ENCODE measurements at places on chromosomes 13 and 19. TPM values are rescaled to one million over a fixed set of nuclear protein-coding genes. Genes with fewer than 3 reads are reported as not detected.

The PCCA gene
- total RNA-seq: 57.0 TPM

The ZNF675 gene
- total RNA-seq: 2.9 TPM

The CPAMD8 gene
- 13.6 TPM for total RNA-seq

The CCDC70 gene
- not detected for total RNA-seq

The OR7A5 gene
- total RNA-seq: not detected

The VAV1 gene
- 0.74 TPM for total RNA-seq

The KLK4 gene
- not detected for total RNA-seq

The IL12RB1 gene
- not detected for total RNA-seq

The NCAN gene
- total RNA-seq: not detected

- H3K4me3 ChIP-seq: no peak overlapping the region
- H3K27ac ChIP-seq: no peak overlapping the region
- H3K4me1 ChIP-seq: no peaks in the 10 kb centered on the region
- no peaks in the 10 kb centered on the region for H3K36me3 ChIP-seq
- H3K27me3 ChIP-seq: no peaks in the 10 kb centered on the region
Observed at GRCh38 chr13:27203854-27204253, 32.2 kb upstream of the USP12 start.

- H3K27ac ChIP-seq: no peak overlapping the region
- DNase-seq: no peak
- H3K4me3 ChIP-seq: no peak overlapping the region
- H3K27me3 ChIP-seq: no peaks in the 10 kb centered on the region
- no peaks in the 10 kb centered on the region for H3K4me1 ChIP-seq
- no peaks in the 10 kb centered on the region for H3K36me3 ChIP-seq
Observed at GRCh38 chr13:80400164-80400864, 59.4 kb upstream of the SPRY2 start.

DNA sequence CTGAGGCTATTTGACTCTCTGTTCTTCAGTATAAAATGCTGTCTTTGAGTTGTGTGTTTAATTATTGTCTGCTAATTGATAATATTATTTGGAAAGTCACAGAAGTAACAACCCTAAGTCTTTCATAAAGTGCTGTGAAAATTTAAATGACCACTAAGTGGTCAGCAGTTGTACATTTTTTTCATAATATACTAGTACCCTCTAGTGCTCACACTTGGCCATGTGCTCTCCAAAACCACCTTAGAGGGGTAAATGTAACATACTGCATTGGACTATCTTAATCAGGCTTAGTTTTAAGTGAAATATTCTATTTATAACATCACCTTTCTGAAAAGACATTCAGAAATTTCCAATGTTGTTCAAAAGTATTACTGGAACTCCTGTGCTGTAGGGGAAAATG lies 745.3 kb downstream of the GPC5 start:
- DNase-seq: no peak
- no peak overlapping the region for H3K27ac ChIP-seq
- H3K36me3 ChIP-seq: no peaks in the 10 kb centered on the region
- H3K4me3 ChIP-seq: no peak overlapping the region
- no peaks in the 10 kb centered on the region for H3K4me1 ChIP-seq

GRCh38 chr19:51002542-51003311 lies 1.3 kb upstream of the KLK8 start:
- H3K27ac ChIP-seq: no peak overlapping the region
- H3K27me3 ChIP-seq: peaks cover 17% of the 10 kb centered on the region
- no peaks in the 10 kb centered on the region for H3K4me1 ChIP-seq
- no peak for DNase-seq
- no peaks in the 10 kb centered on the region for H3K36me3 ChIP-seq

GRCh38 chr19:33772102-33772857 lies 24.4 kb upstream of the KCTD15 start:
- H3K27me3 ChIP-seq: peaks cover 2% of the 10 kb centered on the region
- no peak overlapping the region for H3K27ac ChIP-seq
- DNase-seq: no peak
- H3K4me1 ChIP-seq: no peaks in the 10 kb centered on the region

DNA sequence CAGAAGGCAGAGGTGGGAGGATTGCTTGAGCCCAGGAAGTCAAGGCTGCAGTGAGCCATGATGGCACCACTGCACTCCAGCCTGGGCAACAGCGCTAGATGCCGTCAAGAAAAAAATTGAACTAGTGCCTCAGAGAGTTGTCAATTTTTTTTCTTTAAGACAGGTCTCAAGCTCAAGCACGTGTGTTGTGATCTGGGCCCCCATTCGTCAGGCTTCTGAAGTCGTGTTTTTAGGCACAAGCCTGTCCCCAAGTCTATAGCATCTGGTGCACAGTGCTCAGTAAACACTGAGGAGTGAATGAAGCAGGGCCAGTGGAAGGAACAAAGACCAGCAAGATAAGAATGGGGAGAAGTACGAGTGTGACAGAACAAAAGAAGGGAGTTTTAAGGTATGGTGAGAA lies 23.7 kb upstream of the LAMP1 start:
- peak overlapping the region; percentile 87 for H3K27ac ChIP-seq
- H3K27me3 ChIP-seq: no peaks in the 10 kb centered on the region
- H3K4me1 ChIP-seq: no peaks in the 10 kb centered on the region
- no peak overlapping the region for H3K4me3 ChIP-seq
- no peak for DNase-seq

- no peak overlapping the region for H3K27ac ChIP-seq
- H3K4me3 ChIP-seq: no peak overlapping the region
- peaks cover 7% of the 10 kb centered on the region for H3K36me3 ChIP-seq
- H3K27me3 ChIP-seq: no peaks in the 10 kb centered on the region
Observed at GRCh38 chr19:38679839-38680238, 32.4 kb downstream of the ACTN4 start.

- no peaks in the 10 kb centered on the region for H3K27me3 ChIP-seq
- H3K36me3 ChIP-seq: peaks cover 73% of the 10 kb centered on the region
- no peak overlapping the region for H3K27ac ChIP-seq
Observed at GRCh38 chr19:19053508-19054314, 10.1 kb upstream of the SLC25A42 start.

DNA sequence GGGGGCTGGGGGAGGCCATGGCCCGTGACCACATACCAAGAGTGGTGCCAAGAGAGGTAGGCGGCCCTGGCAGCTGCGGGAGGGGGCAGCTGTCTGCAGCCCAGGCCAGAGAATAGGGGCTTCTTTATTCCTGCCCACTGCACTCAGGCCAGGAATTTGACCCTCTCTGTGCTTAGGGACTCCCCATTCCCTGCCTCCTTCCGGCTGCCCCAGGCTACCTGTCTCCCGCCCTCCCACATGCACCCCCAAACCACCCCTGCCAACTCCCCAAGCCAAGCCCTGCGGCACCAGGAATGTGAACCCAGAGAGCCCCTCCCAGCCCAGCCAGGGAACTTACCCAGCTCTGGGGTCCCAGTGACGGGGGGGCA lies 687 bp downstream of the PLEKHA4 start:
- peak overlapping the region; percentile 38 for H3K4me3 ChIP-seq
- DNase-seq: no peak
- H3K36me3 ChIP-seq: peaks cover 5% of the 10 kb centered on the region
- no peaks in the 10 kb centered on the region for H3K27me3 ChIP-seq
- peak overlapping the region; percentile 75 for H3K27ac ChIP-seq

GRCh38 chr13:60164234-60164889 lies 634 bp upstream of the DIAPH3 start:
- no peaks in the 10 kb centered on the region for H3K4me1 ChIP-seq
- no peaks in the 10 kb centered on the region for H3K27me3 ChIP-seq
- peak overlapping the region; percentile 68 for H3K4me3 ChIP-seq
- peak overlapping the region; percentile 82 for H3K27ac ChIP-seq
- H3K36me3 ChIP-seq: no peaks in the 10 kb centered on the region

- H3K36me3 ChIP-seq: no peaks in the 10 kb centered on the region
- H3K4me3 ChIP-seq: no peak overlapping the region
- no peaks in the 10 kb centered on the region for H3K4me1 ChIP-seq
- no peak overlapping the region for H3K27ac ChIP-seq
Observed at GRCh38 chr19:21128901-21129698, 12.7 kb upstream of the ZNF431 start.

GRCh38 chr19:48061401-48062344 lies 17.8 kb upstream of the CABP5 start:
- DNase-seq: no peak
- no peak overlapping the region for H3K27ac ChIP-seq
- no peaks in the 10 kb centered on the region for H3K4me1 ChIP-seq
- no peak overlapping the region for H3K4me3 ChIP-seq
- no peaks in the 10 kb centered on the region for H3K27me3 ChIP-seq

- no peak overlapping the region for H3K4me3 ChIP-seq
- H3K36me3 ChIP-seq: no peaks in the 10 kb centered on the region
- peaks cover 3% of the 10 kb centered on the region for H3K27me3 ChIP-seq
- no peaks in the 10 kb centered on the region for H3K4me1 ChIP-seq
- DNase-seq: no peak
Observed at GRCh38 chr19:30785458-30786137, 413.4 kb downstream of the ZNF536 start.

DNA sequence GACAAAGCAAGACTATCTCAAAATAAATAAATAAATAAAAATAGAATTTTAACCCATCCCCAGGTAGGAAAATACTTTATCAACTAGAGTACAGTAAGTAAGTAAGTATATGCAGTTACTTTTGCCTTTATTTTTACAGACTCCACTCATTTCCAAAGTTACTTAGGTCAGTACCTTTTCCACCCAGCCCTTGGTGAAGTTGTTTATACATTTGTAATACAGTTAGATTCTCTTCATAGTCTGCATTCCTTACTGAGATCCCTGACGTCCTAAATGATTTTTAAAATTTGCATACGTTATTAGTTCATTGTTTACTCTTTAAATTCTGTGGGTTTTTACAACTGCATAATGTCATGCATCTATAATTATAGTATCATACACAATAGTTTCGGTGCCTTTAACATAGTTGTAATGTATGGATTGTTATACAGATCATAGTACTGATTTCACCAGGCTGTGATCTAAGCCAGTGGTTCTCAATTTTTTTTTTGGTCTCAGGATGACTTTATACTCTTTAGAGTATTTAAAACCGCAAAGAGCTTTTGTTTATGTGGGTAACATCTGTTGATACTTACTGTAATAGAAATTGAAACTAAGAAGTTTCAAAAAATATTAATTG lies 10.4 kb downstream of the SETDB2 start:
- no peaks in the 10 kb centered on the region for H3K27me3 ChIP-seq
- no peak overlapping the region for H3K4me3 ChIP-seq
- no peak overlapping the region for H3K27ac ChIP-seq
- peaks cover 9% of the 10 kb centered on the region for H3K36me3 ChIP-seq

GRCh38 chr13:90518417-90518816 lies 829.1 kb upstream of the MIR17HG start:
- no peaks in the 10 kb centered on the region for H3K27me3 ChIP-seq
- no peaks in the 10 kb centered on the region for H3K4me1 ChIP-seq
- no peak overlapping the region for H3K4me3 ChIP-seq
- DNase-seq: no peak

- DNase-seq: no peak
- peaks cover 14% of the 10 kb centered on the region for H3K4me1 ChIP-seq
- peak overlapping the region; percentile 100 for H3K27ac ChIP-seq
- peak overlapping the region; percentile 73 for H3K4me3 ChIP-seq
- peaks cover 12% of the 10 kb centered on the region for H3K36me3 ChIP-seq
- no peaks in the 10 kb centered on the region for H3K27me3 ChIP-seq
Observed at GRCh38 chr19:58183817-58184215, 955 bp downstream of the ZNF274 start.

GRCh38 chr13:23656637-23657371 lies 86.6 kb downstream of the TNFRSF19 start:
- peak; percentile 69 for DNase-seq
- H3K4me1 ChIP-seq: peaks cover 53% of the 10 kb centered on the region
- peaks cover 5% of the 10 kb centered on the region for H3K36me3 ChIP-seq
- H3K4me3 ChIP-seq: no peak overlapping the region
- no peaks in the 10 kb centered on the region for H3K27me3 ChIP-seq

- H3K4me1 ChIP-seq: no peaks in the 10 kb centered on the region
- H3K27me3 ChIP-seq: no peaks in the 10 kb centered on the region
- H3K4me3 ChIP-seq: no peak overlapping the region
Observed at GRCh38 chr13:103161476-103161875, 95.3 kb upstream of the SLC10A2 start.

- H3K27me3 ChIP-seq: peaks cover 11% of the 10 kb centered on the region
- peak overlapping the region; percentile 54 for H3K4me3 ChIP-seq
- H3K36me3 ChIP-seq: no peaks in the 10 kb centered on the region
- peak overlapping the region; percentile 84 for H3K27ac ChIP-seq
Observed at GRCh38 chr19:50330365-50331078, 1.3 kb upstream of the KCNC3 start.

- H3K36me3 ChIP-seq: peaks cover 47% of the 10 kb centered on the region
- no peak for DNase-seq
- H3K4me1 ChIP-seq: peaks cover 19% of the 10 kb centered on the region
- no peak overlapping the region for H3K27ac ChIP-seq
Observed at GRCh38 chr19:48446579-48446978, 796 bp downstream of the GRWD1 start.

DNA sequence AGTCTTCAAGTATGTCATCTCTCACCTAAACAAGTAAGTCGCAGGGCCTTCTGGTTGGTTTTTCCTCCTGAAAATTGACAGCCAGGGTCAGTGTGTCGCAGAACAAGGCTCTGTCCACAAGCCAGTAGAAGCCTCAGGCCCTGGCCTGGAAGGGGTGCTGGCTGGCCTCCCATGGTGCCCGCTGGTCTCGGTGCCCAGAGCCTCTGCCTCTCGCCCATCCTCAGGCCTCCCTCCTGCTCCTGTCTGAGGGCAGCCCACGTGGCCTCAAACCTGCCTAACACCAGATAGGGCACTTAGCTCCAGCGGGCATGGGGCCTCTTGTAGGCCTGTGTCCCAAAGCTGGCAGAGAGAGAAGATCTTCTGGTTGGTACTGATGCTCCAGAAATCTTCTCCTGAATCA lies 20.3 kb upstream of the NPAS1 start:
- peaks cover 29% of the 10 kb centered on the region for H3K4me1 ChIP-seq
- H3K27ac ChIP-seq: no peak overlapping the region
- peaks cover 39% of the 10 kb centered on the region for H3K36me3 ChIP-seq
- DNase-seq: no peak
- no peaks in the 10 kb centered on the region for H3K27me3 ChIP-seq

- H3K4me3 ChIP-seq: peak overlapping the region; percentile 61
- peak overlapping the region; percentile 90 for H3K27ac ChIP-seq
- DNase-seq: peak; percentile 72
- H3K27me3 ChIP-seq: peaks cover 15% of the 10 kb centered on the region
Observed at GRCh38 chr13:28532388-28533124, 37.6 kb upstream of the FLT1 start.

GRCh38 chr13:99124794-99125316 lies 75.8 kb upstream of the UBAC2 start:
- H3K27ac ChIP-seq: no peak overlapping the region
- H3K36me3 ChIP-seq: no peaks in the 10 kb centered on the region
- H3K4me3 ChIP-seq: no peak overlapping the region
- H3K27me3 ChIP-seq: peaks cover 68% of the 10 kb centered on the region

DNA sequence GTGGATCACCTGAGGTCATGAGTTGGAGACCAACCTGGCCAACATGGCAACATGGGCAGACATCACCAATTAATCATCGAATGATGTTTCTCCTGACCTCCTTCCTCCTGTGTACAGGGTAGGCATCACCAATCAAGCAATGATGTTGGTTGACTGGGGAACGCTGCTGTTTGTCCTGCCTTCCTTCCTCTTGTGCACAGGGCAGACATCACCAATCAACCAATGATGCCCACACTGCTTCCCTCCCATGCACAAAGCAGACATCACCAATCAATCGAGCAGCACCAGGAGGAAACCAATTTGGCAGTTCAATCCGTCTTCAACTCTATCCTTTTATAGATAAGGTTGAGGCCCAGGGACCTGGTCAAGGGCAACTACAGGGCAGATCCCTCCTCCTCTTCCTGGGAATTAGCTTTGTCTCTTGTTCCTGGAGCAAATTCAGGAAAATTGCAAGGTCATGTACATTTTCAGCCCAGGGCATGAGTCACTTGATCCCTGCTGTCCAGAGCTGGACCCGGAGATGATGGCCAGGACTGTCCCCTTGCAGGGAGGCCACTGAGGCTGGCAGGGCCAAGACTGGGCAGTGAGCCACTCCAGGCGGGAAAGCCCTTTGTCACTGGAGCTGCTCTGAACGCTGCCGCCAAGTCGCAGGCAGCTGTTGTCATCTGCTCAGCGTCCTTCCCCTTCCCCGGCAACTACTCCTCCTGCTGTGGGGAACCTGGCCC lies 5.3 kb upstream of the CSNK1G2 start:
- H3K27ac ChIP-seq: peak overlapping the region; percentile 25
- H3K36me3 ChIP-seq: no peaks in the 10 kb centered on the region
- H3K4me1 ChIP-seq: peaks cover 17% of the 10 kb centered on the region
- H3K4me3 ChIP-seq: no peak overlapping the region
- DNase-seq: no peak
